ENCODE measurements at places on chromosomes 4 and X.
A peak's percentile ranks its signal among the peaks of the same experiment; 100 is the strongest.

GRCh38 chrX:133550665-133551485 lies 135.6 kb upstream of the GPC4 start:
- DNase-seq, result no peak

GRCh38 chr4:76058302-76058701 lies 16.2 kb upstream of the ART3 start:
- no peak for DNase-seq

DNA sequence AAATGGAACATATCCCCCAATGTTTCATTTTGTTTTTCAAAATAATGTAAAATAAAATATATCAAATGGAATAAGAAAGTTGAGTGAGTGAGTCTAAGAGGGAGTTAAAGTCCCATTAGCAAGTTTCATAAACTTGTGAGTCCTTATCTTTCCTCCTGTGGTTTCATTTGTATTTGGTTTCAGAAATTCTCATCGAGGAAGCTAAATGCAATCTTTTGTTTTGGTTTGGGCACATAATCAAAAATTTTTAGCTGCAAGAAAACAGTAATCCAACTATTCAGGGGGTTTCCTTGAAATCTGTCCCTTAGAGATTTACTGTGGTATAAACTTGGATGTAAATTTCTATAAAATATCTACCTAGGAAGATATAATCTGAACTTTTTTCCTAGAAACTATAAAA lies 124.2 kb downstream of the CAMK2D start:
- DNase-seq, result no peak

DNA sequence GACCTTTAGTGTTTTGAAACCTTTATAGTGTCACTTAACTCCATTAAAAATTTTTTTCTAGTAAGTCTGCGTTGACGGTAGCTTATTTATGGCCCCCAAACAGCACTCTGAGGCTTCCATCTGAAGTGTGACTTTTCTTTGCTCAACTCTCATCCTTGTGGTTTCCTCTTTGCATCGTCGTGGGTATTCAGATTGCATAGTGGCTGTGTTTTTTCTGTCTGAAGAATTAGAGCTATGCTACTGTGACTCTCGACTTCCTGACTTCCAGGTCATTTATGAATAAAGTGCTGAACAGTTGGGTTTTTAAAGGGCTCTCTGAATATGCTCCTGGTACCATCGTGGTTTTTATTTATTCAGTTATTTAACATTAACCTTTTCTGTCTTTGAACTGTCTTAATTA lies 44.9 kb downstream of the JADE1 start:
- no peak for DNase-seq

DNA sequence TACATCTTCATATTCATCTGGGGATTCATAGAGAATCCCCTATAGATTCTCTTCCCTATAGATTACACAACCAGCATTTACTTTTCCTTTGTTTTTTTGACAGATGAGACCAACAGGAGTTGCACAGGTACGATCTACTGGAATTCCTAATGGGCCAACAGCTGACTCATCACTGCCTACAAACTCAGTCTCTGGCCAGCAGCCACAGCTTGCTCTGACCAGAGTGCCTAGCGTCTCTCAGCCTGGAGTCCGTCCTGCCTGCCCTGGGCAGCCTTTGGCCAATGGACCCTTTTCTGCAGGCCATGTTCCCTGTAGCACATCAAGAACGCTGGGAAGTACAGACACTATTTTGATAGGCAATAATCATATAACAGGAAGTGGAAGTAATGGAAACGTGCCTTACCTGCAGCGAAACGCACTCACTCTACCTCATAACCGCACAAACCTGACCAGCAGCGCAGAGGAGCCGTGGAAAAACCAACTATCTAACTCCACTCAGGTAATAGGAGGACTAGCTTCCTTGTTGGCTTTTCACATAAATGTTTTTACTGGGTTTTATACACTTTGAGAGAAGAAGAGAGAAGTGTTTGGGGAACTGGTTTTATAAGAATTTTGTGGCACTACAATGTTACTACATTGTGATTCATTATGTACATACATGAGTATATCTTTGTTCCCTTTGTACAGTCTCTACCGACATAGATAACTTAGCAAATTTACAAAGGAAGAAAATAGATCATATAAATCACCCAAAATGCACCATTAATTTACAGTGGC lies 137.2 kb downstream of the DIPK2B start:
- no peak for DNase-seq

- peak; percentile 70 for DNase-seq
Observed at GRCh38 chr4:42398171-42398870, 1.0 kb downstream of the SHISA3 start.

DNA sequence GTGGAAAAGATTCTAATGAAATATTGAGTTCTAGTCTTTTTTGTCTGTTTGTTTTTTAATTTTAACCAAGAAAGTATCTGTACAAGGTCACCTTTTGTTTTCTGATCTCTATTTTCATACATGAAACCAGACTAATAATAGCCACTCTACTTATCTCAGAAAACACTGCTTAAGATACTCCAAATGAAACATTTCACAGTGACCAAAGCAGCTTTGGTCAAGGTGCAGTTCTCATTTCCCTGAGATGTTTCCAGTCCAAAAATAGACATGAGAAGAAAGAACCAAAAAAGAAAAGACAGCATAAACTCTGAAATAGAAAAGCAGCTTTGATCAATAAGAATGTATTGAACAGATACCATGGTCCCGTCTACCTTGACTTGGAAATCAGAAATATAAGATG lies 782.8 kb downstream of the RAB28 start:
- no peak for DNase-seq

GRCh38 chr4:75830906-75831305 lies 71.3 kb downstream of the PPEF2 start:
- no peak for DNase-seq

DNA sequence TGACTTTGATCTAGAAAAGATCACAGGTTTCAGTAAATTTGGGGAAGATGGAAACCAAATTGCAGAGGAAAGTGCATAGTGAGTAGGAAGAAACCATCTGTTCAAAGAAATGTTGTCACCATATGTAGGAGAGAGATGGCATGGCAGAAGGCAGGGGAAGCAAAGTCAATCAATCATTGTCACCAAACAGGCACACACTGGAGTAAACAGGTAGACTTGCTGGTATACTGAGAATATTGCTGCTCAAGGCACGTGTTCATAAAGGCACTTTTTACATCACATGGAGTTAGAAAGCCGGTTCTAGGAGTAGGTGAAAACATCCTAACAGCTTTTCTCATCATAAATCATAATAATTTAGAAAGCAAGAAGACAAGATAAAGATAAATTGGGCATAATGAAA lies 550.5 kb upstream of the FAT1 start:
- DNase-seq, result no peak

DNA sequence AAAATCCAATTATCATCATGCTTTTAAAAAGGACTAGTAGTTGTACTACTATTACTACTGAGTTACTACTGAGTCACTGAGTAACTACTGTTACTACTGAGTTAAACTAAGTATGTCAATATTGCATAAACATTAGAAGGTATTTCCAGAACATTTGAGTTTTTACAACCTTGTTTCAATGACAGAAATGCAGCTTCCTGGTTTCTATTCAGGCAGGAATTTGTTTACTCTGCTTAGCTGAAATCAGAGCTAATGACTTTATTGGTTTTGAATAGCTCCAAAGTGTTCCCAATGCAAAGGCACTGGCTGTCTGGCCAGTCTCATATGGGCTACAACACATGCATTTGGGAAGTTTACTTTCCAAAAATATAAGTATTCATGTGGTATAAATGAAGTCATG lies 12.0 kb downstream of the RPS6KA6 start:
- DNase-seq, result no peak

GRCh38 chr4:17958181-17958580 lies 63.4 kb downstream of the LCORL start:
- DNase-seq, result no peak

GRCh38 chrX:10011261-10011931 lies 44.2 kb downstream of the CLDN34 start:
- no peak for DNase-seq

DNA sequence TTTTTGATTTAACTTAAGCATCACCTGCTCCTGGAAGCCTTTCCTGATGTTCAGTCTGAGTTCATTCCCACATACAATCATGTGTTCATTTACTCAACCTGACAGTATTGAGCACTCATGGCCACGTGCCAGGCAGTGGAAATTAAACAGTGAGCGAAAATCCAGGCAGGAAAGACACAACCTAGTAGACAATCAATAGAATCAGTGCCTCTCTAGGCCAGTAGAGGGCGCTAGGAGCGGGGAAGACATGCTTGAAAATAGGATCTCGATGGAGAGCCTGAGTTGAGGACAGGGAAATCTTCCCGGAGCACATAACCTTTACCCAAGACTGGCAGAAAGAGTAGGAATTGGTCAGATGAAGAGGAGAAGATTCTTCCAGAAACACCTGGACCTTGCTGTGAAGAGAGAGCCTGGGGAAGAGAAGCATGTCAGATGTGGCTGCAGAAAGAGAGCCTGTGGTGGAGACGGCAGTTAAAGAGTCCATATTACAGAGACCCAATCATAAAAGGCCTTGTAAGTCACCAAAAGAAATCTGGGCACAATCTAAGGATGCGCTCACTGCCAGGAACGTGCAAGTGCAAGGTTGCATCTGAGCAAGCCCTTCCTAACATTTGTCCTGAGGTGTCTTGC lies 103.5 kb downstream of the LDB2 start:
- peak; percentile 30 for DNase-seq

GRCh38 chr4:86043755-86044592 lies 315.9 kb downstream of the MAPK10 start:
- no peak for DNase-seq

DNA sequence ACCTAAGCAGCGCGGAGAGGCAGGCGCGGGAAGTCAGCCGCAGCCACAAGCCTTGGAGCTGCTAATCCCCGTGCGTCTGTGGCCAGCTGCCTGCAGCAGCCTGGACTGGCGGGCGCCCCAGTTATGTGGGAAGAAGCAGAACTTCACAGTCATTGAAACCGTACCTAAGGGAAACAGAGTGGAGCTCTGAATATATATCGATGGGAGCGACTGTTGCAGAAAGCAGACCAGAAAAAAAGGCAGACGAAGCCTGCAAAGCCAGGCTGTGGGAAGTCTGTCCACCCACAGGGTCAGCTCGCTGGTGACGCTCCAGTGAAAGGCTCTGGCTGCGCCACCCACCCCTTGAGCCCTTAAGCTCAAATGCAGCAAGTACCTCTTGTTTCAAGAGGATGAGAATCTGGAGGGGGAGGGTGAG lies 24.7 kb downstream of the KCNE5 start:
- peak; percentile 90 for DNase-seq

DNA sequence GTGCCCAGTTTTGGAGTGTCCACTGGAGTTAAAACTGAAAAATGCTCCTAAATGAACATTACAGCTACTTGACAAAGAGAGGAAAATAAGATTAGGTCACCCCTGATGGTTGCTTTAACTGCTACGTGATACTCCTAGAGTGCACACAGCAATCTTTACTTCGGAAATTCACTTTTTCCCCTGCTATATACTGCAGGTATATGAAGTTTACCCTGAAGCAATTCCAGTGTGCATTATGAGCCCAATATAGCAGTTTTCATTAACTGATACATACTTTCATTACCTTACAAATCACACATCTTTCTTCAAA lies 773 bp upstream of the ZNF827 start:
- no peak for DNase-seq

DNA sequence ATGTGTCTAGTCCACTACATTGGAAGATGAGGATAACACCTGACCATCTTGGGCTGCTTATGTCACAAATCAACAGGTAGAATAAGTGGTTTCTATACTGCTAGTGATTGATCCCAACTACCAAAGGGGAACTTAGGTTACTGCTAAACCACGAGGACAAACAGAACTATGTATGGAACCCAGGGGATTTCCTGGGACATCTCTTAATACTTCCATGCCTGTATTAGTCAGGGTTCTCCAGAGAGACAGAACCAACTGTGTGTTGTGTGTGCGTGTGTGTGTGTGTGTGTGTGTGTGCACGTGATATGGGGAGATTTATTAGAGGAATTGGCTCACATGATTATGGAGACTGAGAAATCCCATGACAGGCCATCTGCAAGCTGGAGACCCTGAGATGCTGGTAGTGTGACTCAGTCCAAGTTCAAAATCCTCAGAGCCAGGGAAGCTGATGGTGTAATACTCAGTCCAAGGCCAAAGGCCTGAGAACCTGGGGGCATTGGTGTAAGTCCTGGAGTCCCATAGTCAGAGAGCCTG lies 16.2 kb upstream of the AFF1 start:
- DNase-seq, result no peak

DNA sequence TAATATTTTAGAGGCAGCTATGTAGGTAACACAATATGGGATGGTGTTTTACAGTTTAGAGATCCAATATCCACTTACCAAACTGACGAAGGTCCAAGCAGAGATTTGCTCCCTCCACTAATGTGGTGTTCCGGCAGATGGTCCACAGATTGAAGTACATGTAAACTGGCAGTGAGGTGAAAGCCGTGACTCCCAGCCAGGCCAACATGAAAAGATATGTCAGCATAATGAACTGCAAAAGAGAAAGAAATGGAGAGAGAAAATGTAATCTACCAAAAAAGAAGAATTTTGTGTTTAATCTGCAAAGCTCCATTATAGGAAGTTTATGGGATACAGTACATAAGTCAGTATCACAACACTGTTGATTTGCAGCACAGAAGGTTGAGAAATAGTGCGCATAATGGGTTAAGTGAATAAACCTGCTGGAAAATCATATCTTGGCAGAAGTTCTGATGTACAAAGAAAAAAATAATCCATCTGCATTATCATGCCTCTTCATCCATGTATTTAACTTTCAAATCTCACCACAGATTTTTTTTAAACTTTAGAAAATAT lies 160.2 kb downstream of the GPM6A start:
- peak; percentile 45 for DNase-seq

GRCh38 chr4:150974252-150974640 lies 40.8 kb downstream of the LRBA start:
- no peak for DNase-seq

DNA sequence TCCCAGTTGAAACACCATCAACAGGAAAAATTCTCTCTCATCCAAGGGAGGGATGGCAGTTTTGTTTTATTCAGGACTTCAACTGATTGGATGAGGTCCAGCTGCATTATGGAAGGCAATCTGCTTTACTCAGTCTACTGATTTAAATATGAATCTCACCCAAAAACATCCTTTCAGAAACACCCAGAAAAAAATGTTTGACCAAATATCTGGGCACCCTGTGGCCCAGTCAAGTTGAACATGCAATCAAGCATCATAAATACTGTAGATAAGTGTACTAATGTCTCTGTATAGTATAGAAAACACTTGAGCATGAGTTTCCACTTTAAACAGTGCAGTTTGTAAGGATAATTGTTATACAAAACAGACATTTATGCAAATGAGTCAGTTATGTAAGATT lies 753.2 kb downstream of the ARAP2 start:
- DNase-seq, result no peak

DNA sequence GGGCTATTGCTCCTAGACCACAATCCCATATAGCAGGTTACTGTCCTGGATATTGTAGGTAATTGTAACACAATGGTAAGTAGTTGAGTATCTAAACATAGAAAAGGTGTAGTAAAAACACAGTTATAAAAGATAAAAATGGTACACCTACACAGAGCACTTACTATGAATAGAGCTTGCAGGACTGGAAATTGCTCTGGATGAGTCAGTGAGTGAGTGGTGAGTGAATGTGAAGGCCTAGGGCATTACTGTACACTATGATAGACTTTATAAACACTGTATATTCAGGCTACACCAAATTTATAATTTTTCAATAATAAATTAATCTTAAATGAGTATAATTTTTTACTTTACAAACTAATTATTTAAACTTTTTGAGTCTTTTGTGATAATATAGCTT lies 425.7 kb downstream of the PABPC4L start:
- no peak for DNase-seq

- no peak for DNase-seq
Observed at GRCh38 chrX:34130980-34131744, 952 bp downstream of the FAM47A start.

GRCh38 chr4:75172551-75172950 lies 239.6 kb downstream of the PARM1 start:
- DNase-seq, result no peak

GRCh38 chrX:9494771-9495170 lies 29.9 kb downstream of the TBL1X start:
- no peak for DNase-seq

All from NCI-H524 (cell line).